ENCODE measurements at places on chromosomes 4 and X. TPM values are rescaled to one million over a fixed set of nuclear protein-coding genes. Genes with fewer than 3 reads are reported as not detected.

Gene PPP4R3C
- total RNA-seq = not detected

Gene MAGEB3
- total RNA-seq = not detected

- no peak for DNase-seq
These were observed 69.6 kb downstream of the ARFIP1 start for GRCh38 chr4:152849350-152849749.

DNA sequence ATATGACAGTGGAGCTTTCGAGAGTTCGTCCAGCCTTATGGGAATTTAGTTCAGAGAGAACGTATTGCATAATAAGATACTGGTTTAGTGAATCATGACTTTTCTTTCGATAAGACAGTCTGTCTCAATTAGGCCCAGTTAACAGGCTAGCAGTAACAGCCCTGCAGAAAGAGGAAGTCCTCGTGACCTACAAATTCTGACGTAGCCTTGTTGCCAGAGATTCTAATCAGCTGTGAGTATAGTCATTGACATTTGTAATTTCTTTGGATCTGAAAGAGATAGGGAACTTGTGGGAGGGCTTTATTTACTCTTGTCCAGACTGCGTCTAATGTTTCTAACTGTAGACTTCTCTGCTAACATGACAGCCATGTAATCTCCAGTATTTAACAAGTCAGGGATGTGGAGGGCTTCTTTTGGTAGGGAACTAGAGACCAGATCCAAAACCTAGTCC, 15.8 kb downstream of the ART3 start:
- no peak for DNase-seq

DNA sequence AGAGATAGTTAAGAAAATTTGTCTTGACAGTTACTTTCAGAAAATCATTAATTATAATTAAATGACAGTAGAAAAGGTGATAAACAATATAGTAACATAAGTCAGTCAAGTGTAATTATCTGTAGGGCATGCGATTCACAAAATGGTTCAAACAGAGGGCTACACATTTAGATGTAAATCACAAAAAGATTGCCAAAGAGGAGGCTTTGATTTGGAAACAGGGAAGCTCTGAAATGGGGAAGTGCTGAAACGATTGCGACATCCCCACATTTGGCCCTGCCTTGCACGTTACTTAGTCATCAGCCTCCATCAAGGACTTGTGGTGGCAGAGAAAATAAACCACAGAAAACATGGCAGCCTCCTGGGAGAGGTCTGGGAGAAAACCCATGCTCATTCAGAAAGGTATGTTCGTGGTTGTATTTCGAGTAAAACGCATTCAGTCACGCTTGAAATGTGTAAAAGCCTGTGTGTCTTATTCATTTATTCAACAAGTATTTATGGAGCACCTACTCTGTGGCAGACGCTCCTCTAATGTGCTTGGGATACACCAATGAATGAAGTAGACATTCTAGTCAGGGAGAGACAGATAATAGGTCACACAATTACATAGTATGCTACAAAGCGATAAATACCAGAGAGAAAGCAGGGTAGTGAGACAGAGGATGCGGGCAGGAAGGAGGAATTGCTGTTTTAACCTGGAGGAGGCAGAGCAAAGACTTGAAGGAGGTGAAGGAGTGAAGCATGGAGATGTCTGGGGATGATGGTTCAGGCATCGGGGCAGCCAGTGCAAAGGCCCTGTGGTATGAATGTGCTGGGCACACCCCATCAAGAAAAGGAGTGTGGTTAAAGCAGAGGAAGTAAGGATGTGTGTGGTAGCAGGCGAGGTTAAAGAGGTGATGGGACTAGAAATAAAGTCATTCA, 7.8 kb downstream of the RBM47 start:
- DNase-seq = peak; percentile 90

Gene CDS1
- total RNA-seq = 0.68 TPM

Gene UGT2B15
- total RNA-seq = not detected

Gene PABPC1L2A
- total RNA-seq = not detected

Gene FAM184B
- not detected for total RNA-seq

Gene GDPD2
- not detected for total RNA-seq

Gene SPACA5
- not detected for total RNA-seq

DNA sequence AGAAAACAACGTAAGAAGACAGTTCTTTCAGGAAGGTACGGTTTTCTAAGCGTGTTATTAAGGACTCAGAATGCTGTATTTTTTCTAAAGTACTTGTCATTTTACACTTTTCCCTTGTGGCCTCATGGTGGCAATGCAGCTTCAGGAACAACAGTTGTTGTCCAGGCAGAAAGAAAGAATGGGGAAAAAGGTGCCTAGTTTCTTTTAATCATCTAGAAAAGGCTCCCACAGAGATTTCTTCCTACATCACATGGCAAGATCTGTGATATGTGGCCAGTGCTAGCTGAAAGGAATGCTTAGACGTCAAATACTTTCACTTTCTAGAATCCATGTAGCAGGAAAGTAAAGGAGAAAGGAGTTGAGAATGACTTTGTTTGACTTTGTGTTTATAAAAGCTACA, 49.0 kb upstream of the TRAM1L1 start:
- DNase-seq = no peak

Gene RBMXL3
- not detected for total RNA-seq

Gene SLC4A4
- total RNA-seq = 20.3 TPM

DNA sequence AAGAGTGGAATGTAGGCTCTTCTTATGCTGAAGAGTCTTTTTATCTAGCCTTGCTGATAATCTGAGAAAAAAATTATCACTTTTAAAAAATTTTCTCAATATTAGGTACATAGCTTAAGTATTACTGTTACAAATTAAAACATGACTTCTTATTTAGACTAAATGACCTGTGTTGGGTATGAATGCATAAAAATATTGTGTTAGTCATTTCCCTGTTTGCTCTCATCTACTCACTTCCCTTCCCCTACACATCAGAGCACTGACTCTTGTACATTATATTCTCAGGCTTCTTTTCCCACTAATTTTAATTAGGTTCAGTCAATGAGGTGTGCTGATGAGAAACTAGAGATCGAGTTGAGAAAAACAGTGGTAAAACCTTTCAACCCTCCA, 881.0 kb downstream of the PCDH18 start:
- no peak for DNase-seq

GRCh38 chrX:38060331-38060878, 54.1 kb downstream of the SYTL5 start:
- no peak for DNase-seq

GRCh38 chrX:98263135-98263534, 1379.4 kb downstream of the RPA4 start:
- no peak for DNase-seq

Gene MRPL1
- total RNA-seq = 47.9 TPM

Gene CD38
- 2.2 TPM for total RNA-seq

Gene ANXA3
- 54.5 TPM for total RNA-seq

DNA sequence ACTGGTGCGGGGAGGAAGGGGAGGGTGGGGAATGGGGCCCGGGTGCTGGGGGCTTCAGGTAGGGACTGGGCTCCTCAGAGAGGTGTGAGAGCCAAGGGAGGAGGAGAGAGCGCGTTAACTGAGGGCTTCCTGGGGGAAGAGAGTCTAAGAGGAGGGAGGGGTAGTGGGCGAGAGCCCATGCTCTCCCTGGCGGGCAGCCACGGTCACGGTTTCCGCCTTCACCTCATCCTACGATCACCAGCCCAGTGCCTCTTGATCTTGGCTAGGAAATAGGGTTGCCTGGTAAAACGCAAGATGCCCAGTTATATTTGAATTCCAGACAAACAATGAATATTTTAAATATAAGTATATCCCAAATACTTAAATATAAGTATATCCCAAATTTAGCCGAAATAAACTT, 60.8 kb upstream of the GRPEL1 start:
- peak; percentile 32 for DNase-seq

Gene HPGDS
- 3.1 TPM for total RNA-seq

Gene PPA2
- total RNA-seq = 89.5 TPM

- peak; percentile 90 for DNase-seq
These were observed at the start of gene CCSER1 for GRCh38 chr4:90127223-90127705. Gene CCSER1 (plus strand): TSS chr4:90127394.

DNA sequence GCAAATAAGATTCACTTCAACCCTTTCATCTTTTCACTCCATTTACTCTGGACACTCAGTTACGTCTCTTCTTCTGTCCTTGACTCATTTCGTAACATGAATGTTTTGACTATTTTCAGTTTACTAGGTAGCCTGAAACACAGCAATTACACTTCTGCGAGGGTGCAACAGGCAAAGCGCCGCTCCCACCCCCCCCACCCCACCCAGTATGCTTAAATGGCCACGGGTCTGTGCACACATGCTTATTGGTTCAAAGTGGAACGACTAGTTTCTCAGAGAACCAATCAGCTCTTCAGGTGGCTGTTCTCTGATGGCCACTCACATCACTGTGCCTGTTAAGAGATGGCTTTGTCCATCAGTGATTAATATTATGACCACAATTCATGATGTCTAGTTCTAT, 3.5 kb downstream of the BEND4 start:
- no peak for DNase-seq

DNA sequence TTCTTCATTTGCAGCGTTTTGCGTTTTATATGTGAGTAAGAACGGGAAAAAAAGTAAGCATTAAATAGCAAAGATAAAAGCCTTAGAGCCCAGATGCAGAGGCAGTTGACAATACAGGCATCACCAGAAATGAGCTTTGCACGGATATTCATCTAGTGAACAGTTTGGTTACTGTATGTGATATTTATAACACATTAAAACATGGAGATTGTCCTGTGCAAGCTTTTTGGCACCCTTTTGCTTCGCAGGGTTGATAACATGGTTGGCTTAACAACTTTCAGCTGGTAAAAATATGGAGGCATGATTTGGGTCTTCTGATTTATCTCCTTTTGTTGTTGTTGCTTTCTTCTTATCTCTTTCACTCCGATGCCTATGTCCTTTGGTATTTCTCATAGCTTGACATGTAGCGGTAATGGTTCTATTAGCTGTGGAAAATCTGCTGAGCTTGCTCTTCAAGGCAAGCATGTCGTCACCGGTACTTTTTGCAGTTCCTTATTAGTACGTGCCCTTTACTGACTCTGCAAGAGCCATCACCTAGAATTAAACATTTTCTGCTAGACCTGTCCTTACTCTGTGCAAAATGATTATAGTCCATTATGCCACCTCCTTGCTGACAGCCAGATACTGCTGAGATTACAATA, 102.9 kb downstream of the PCDH7 start:
- DNase-seq = no peak

DNA sequence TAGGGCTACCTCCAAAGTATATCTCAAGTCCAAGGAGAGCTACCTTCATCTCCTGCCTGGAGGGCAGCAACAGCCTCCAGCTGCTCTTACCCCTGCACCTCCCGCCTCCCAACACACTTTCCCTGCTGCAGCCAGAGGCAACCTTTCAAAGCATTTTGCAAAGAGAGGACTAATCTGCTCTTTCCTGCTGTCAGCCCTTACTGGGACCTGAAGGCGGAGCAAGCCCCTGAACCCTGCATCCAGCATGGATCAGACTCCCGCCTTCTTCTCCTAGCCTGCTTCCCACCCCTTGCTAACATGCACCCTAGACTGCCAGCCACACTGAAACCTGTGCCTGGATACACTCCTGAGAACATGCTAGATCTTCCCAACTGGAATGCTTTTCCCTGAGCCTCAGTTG, 37.7 kb upstream of the VMA21 start:
- no peak for DNase-seq

Gene PNMA6A
- total RNA-seq = 2.2 TPM

DNA sequence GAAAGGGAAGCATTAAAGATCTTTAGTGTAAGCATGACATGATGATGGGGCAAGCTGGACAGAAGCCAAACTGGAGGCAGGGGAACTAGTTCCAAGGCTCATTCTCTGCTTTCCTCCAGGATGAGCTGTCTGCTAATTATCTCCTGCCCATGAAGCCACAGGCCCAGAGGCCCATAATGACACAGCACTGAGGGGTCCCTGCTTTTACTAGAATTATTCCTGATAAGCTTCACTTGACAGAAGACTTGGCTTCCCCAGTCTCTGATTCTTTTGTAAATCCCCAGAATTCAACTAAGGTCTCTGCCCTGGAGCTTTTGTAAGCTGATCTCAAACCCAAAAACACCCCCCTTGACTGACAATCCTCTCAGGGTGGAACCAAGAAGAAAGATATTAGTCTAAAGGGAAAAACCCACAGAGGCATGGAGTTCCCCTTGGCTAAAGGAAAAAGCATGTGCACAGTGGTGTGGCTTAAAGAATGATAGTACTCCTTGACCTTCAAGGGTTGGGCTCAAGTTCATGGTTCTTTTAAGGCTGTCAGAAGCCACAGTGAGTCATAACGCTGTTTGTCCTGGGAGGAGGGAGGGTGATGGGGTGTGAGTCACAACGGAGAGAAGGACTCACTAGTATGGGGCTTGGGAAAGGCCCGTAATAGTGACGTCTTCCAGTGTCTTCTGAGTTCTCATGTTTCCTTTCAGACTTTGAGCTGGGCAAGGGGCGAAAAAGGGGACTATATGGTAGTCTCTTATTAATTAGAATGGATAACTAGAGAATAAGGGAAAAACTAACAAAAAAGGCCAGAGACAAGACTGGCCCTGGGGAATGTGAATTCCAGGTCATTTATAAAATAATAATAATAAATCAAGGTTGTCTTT, 146.0 kb upstream of the CPEB2 start:
- DNase-seq = no peak

Gene ERVMER34-1
- 5.3 TPM for total RNA-seq

GRCh38 chr4:163966612-163967011, 472.1 kb downstream of the TMA16 start:
- DNase-seq = no peak

Gene ADAM29
- total RNA-seq = not detected

DNA sequence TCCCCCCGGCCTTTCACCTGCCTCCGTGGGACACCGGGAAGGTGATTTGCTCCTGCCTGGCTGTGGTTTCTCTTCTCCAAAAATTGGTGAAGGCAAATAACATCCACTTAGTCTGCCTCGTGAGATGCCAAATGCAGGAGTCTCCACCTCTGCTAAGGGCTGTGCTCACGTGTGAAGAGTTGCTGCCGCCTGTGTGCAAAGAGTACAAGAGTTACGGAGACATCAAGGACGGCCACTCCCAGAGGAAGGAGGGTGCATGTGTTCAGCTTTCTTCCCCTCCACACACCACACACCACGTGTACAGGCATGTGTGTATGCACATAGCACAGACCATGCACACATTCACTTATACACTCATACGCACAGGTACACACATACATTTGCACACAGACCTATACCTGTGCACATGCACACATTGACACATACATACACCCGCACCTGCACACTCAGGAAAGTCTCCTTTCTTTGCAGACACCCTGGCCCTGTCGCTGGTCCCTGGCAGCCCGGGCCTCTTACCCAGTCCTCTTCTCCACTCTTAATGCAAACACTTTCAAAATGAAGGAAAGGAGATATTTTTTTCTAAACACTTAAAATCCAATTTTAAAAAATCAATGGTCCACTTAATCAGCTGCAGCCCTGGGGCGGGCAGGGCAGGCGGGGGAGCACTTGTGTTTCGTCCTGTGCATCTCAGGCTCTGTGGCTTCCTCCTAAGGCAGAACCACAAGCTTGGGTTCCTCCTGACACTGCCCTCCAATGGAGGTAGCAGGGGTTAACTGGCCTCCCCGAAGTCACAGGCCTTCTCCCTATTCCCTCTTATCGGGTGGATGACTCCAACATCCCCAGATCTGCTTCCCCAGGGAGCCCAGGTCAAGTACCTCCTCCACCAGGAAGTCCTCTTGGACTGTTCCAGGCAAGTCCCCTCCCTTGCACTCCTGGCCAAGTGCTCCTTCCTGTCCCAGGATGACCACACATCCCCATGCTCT, 103.0 kb downstream of the CPZ start:
- DNase-seq = no peak

Gene RAB33B
- total RNA-seq = 6.4 TPM

GRCh38 chr4:169210504-169211118, 60.1 kb downstream of the SH3RF1 start:
- DNase-seq = no peak

All from Right ventricle myocardium inferior (tissue), 1 donor.